ENCODE measurements at places on chromosomes 7 and 10. TPM values are rescaled to one million over a fixed set of nuclear protein-coding genes. Genes with fewer than 3 reads are reported as not detected.

Gene ACSL5
- total RNA-seq = 8.3 TPM

DNA sequence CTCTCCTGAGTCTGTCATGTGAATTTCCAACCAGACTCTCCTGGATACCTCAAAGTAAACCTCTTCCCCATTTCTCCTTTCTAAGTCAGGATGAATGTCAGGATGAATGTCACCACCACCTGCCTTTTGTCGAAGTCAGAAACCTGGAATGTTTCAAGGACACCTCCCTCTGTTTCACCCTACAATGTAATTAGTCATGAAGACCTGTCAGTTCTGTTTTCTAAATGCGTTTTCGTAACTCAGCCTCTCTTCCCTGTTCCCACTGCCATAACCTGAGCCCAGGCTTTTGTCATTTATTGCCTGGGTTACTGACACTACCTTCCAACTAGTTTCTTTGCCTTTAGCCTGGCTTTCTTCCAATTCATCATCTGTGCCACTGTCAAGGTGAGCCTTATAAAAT, 5.5 kb upstream of the STN1 start:
- no peaks in the 10 kb centered on the region for H3K36me3 ChIP-seq
- no peaks in the 10 kb centered on the region for H3K27me3 ChIP-seq
- H3K27ac ChIP-seq = no peak overlapping the region
- H3K4me1 ChIP-seq = peaks cover 7% of the 10 kb centered on the region
- H3K4me3 ChIP-seq = no peak overlapping the region

DNA sequence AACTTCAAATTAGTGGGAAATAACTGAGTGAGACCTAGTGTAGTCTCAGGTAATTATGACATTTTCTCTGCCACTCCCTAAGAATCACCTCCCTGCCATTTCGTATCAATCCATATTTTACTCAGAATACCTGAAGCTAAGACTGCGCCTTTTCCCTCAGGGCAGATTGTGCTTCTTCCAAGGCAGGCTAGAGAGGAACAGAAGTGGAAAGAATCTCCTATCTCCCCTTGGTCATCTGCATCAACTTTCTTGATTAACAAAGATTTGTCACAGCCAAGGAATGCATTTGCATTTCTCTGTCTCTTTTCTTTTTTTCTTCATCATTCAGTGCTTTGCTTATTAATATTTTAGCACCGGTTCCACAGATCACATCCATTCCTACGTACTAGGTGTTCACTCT, 119.1 kb downstream of the PTPRZ1 start:
- no peak for DNase-seq
- no peaks in the 10 kb centered on the region for H3K4me1 ChIP-seq
- no peaks in the 10 kb centered on the region for H3K36me3 ChIP-seq
- H3K27me3 ChIP-seq = no peaks in the 10 kb centered on the region
- H3K4me3 ChIP-seq = no peak overlapping the region

GRCh38 chr7:15389073-15389472, 172.7 kb downstream of the AGMO start:
- H3K36me3 ChIP-seq = no peaks in the 10 kb centered on the region
- H3K4me3 ChIP-seq = no peak overlapping the region
- no peaks in the 10 kb centered on the region for H3K27me3 ChIP-seq
- no peak for DNase-seq
- H3K27ac ChIP-seq = no peak overlapping the region

Gene KCNIP2
- 5.9 TPM for total RNA-seq
